ENCODE measurements at places on chromosomes 7 and 10. TPM values are rescaled to one million over a fixed set of nuclear protein-coding genes. Genes with fewer than 3 reads are reported as not detected.

The LRMDA gene
- 1.2 TPM for total RNA-seq

- no peak for DNase-seq
Measured at GRCh38 chr7:155858521-155859061, 46.3 kb upstream of the SHH start.

DNA sequence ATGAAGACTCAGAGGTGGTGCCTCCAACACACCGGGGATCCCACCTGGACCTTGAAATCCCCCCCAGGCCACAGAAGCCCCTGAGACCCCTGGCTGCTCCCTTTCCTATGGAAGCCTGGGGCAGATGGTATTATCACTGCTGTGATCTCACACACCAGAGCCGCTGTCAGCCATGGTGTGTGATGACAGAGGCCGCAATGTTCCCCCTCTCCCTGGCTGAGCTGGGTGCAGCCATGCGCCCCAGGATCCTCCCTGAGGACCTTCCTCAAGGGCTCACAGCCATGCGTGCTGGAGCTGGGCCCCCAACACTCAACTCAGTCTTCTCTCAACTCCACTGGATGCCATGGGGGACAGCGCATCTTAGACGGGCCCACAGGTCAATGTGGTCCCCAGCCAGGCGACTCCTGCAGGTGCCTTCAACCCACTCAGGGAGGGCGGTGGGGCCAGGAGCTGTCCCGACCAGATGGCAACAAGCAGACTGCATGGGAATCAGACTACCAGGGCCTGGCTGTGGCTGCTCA, 44.9 kb downstream of the VIPR2 start:
- no peak for DNase-seq

- no peak for DNase-seq
Measured at GRCh38 chr7:137538361-137538762, 194.8 kb upstream of the PTN start.

DNA sequence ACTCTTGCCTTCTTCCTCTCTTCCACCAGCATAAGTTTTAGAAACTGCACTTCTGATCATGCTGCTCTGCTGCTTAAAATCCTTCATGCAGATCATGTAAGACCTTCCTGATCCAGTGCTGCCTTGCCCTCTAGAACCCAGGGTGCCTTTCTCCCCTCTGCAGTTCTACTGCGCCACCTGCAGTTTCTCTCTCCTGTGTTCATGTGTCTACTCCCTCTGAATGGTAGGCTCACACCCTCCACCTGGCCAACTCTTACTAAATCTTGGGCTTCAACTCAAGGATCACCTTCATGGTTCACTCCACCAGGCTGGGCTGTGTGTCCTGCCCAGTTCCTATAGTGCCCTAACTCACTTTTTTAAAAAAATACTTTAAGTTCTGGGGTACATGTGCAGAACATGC, 174.6 kb upstream of the ITGB1 start:
- DNase-seq = no peak

- DNase-seq = no peak
Measured at GRCh38 chr10:125820701-125821100, 2.4 kb downstream of the UROS start.

DNA sequence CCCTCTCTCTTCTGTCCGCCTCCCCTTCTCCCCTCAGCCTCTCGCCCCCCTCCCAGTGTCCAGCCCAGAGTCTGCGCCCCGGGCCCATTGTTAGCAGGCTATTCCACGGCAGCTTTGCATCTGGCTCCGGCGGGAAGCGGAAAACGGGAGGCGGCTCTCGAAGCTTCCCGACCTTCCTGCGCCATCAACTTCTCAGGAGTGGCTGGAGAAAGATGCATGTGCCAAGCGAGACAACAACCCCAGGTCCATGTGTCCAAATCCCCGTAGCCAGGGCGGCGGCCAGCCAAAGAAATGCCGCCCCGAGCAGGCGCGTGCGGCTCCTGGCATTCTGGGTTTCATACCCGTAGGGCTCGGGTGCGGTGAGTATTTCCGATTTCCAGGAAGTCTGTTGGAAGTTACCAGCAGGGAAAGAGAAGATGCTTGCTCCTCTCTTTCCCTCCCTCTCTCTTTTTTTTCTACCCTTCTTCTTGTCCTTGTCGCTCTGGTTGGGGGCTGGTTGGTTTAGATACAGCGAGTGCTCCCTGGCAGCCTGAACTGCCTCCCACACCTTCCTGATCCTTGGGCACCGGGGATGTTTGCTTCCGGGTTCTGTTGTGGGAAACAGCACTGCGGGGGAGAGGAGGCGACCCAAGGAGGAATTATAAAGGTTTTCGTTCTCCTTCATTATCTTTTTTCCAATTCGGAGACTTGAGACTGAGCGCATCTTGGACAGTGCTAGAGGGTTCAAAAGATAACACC, 1.2 kb upstream of the HOXA2 start:
- no peak for DNase-seq
